ENCODE measurements at places on chromosomes 2 and 18.

DNA sequence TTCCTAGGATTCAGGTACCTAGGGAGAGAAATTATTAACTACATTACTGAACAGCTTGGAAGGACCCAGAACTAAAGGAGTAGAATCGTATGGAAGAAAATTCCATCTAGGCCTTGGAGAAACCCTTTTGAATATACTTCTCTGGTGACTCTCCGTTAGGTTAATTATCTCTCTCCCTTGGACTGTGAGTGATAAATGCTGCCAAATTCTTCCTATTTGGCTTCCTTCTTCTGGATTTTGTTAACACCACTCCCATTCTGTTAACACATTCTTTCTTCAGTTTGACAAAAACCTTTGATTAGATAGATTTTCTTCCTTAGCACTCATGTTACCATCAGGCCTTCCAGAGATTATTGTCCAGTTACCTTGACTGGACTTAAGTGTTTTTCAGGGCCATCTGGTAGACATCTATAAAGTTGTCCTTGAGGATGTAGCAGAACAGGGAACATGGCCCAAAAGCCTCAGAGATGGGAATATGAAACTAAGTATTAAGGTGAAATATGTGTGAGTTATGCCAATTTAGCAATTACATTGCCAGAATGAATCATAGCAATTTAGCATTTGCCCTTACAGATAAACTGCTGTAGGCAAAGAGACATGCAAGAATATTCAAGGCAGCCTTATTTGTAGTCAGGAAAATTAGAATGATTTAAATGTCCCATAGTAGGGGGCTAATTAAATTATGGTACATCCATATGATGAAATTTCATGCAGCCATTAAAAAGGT lies 6.7 kb downstream of the CYP27A1 start:
- no peak for DNase-seq

DNA sequence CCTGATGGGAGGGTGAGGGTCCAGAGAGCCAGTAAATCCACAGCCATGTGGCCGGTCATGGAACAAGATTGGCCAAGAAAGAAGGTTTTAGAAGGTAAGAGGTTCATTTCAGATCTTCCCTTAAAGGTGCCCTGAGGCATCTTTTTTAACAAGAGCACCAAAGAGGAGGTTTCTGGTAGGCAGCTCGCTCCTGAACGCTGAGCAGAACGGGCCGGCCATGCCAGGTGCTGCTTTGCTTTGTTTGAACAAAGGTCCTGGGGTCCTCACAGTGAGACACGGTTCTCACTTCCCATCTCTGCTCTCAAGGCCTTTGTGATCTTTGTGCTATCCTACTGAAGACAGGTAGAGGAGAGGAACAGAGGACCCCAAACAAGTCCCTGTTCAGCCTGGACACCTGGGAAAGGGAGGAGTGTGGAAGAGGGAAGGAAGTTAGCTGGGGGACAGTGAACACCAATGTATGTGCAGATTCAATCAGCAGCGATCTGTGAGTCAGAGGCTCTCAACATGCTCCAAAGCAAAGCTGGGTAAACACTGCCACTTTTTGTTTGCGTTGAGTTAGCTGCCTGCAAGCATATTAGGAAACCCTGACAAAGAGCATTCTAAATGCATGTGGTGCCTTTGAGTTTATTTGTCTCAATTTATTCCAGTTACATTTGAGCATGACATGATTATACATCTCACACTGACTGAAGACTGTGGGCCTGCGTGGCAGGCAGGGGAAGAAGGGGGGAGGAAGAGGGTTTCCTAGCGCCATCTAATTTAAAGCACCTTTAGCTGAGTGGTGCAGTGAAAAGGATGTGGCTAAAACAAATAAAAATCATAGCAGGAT lies 102.4 kb downstream of the ASB1 start:
- no peak for DNase-seq

DNA sequence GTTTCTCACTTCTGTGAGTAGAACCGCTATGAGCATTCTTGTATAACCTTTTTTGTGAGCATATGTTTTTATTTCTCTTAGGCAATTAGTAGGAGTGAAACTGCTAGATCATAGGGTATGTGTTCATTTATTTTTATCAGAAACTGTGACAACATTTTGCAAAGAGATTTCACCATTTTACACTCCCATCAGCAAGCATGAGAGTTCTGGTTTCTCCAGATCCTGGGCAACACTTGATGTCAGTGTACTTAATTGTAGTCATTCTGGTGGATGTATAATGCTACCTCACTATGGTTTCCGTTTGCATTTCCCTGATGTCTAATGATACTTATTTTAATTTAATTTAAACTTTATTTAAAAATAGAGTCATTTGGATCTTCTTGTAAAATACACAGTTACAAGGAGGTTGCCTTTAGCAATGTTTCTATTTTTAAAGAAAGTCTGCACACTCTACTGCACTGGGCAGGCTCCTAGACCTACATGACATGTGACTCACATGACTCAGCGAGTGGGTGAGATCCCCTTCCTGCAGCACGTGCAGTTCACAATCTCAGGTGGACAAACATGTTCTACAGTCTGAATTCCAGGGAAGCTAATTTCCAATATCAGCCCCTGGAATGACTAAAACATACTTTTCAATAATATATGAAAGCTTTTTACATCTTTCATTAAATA lies 127.0 kb upstream of the BCL2L11 start:
- no peak for DNase-seq

- DNase-seq = no peak
These were observed 90.0 kb downstream of the ZCCHC2 start for GRCh38 chr18:62612776-62613175.

DNA sequence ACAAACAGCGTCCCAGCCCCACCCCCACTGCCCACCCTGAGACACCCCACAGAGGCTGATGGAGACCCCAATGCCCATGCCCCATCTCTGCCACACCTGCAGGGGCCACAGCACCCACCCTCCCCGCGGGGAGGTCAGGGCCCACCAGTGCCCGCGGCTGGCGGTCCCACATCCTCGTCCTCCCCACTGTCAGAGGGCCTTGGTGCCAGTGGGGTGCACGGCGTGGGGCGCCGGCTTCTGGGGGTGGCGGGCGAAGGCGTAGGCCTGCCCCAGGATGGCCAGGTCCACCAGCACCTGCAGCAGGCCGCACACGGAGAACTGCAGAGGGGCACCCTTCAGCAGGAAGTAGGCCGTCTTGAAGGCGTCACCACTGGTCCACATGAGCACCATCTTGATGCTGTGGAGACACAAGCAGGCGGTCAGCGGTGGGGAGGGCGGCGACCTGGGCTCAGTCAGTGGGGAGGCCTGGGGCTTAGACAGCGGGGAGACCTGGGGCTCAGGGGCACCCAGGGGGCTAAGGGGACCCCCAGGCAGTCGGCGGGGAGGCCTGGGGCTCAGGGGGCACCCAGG lies 47.6 kb downstream of the SLC66A2 start:
- DNase-seq = no peak

DNA sequence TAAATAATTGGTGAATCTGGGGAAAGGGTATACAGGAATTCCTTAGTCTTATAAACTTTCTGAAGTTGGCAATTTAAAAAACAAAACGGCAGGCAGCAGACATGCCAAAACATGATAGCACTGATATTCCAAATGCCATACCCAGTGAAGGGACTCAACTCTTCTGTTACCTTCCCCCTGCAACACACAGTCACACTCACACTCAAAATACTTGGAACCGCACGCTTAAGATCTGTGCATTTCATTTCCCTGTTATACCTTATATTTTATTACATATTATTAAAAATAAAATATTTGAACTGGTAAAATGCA lies 123.4 kb downstream of the ZFP36L2 start:
- no peak for DNase-seq

GRCh38 chr18:2846636-2847316 lies at the start of gene EMILIN2:
EMILIN2 (plus strand) TSS chr18:2847006; CDS start chr18:2847189, 183 bp downstream.
- DNase-seq = no peak

DNA sequence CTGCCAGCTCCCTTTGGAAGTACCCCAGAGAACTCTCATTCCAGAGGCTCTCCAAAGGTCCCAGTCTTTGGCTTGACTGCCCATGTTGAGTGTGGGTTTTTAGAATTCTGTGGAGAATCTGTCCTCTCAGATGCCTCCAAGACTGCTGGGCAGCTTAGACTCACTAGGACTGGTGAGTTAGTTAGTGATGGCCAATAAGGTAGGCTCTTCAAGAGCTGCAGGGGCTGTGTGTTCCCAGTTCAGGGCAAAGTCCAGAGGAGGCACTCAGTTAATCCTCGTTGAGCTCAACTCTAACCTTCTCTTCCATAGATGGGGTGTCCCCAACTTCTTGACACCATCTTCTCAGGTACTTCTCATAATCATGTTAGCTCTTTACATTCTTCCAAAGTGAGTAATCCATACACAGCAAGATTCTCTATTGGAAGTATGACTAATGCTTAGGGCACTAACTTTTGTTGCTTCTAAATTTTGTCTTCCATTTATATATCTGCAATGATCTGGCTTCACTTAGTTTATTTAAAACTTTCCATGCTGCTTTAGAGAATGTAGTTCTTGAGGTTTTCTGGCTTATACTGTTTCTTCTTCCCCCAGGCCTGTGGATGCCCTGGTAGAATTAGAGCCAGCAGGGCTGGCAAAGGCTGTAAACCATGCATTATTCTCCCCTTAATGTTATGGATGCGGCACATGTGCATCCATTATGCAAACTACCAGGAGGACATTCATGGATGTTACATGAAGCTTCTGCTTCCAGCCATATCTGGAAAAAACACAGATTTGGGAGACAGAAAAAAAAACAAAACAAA lies 88.9 kb downstream of the POLE4 start:
- DNase-seq = no peak

GRCh38 chr2:68559692-68560091 lies 83.7 kb upstream of the PROKR1 start:
- DNase-seq = no peak

DNA sequence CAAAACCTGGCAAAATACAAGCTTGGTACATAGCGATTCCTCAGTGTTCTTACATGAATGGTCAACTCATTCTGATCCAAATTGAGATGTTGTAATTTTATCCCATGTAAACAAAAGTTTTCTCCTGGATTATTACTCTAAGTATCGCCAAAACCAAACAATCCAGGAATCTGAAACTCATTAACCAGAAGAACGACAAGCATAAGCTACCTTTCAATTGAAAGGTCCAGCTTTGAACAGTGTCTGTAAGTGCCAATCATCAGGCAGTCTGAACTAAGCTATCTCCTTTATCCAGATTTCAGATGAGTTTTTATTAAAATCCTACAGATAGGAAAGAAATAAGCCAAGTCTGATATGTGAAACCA lies 2.4 kb downstream of the MEX3C start:
- DNase-seq = no peak

DNA sequence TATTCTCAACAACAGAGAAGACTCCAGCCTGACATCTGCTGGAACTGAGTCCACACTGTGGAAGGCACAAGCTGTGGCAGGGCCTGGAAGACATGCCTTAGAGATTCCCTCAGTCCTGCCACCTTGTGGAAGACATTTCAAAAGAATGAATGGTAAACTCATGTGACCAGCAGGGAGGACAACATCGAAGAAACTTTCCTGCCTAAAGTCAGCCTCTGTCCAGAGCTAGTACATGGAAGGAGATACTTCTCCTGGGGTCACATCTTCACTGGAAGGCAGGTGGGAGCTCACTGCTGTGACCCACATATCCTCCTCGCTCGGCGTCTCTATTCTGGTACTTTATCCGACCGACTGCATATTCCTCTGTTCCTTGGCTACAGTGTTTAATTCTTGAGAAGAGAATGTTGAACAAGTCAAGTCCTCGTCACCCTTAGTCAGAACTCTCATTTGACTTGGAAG lies 59.5 kb downstream of the PUM2 start:
- DNase-seq = peak; percentile 23

- DNase-seq = no peak
These were observed 76.6 kb upstream of the UGP2 start for GRCh38 chr2:63765117-63765516.

DNA sequence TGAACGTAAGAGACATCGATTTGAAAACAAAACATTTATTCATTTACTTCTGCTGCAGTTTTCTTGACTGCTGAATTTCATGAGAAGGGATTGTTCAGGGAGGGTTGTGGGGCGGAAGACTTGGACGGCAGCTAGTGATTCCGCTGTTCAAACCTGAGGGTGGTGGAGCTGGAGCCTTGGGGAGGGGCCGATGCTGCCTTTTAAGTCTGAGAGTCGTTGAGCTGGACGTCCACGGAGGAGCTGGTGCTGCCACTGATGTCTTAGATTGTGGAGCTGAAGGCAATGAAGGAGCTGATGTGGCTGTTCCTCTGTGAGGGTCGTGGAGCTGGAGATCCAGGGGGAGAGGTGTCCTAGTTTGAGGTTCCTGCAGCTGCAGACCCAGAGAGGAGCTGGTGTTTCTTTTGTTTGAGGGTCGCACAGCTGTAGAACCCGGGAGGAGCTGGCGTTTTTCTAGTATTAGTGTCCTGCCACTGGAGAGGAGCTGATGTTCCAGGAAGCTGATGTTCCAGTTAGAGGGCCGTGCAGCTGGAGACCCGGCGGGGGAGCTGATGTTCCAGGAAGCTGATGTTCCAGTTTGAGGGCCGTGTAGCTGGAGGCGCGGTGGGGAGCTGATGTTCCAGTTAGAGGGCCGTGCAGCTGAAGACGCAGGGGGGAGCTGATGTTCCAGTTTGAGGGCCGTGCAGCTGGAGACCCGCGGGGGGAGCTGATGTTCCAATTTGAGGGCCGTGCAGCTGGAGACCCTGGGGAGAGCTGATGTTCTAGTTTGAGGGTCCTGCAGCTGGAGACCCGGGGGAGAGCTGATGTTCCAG lies 150.9 kb downstream of the RTP5 start:
- DNase-seq = no peak

DNA sequence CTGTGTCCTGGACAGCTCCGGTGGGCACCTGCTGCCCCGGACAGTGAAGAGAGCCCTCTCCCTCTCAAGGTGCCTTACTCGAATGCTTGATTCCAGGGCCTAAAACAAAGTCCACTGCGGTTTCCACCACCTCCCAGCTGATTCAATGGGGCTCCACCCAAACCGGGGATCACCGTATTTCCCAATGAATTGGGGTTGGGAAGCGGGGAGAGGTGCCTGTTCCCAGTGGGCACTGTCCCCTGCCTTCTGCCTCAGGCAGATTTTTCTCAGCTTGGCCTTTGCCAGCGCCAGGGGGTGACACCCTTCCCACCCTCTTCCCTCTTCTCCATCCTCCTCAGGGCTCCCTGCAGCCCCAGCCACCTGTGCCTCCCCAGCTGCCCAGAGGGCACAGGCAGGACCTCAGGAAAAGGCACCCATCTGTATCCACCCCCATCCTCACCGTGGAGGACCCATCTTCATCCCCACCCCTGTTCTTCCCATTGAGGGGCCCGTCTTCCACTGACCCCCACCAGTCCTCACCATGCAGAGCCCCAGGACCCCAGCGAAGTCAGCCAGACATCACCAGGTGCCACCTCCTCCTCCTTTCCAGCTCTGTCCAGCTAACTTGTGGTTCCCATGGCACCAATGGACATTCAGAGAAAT lies 66.7 kb upstream of the HPCAL1 start:
- no peak for DNase-seq

All from KG1 (cell line).